ENCODE measurements at places on chromosomes 11 and 22. TPM values are rescaled to one million over a fixed set of nuclear protein-coding genes. Genes with fewer than 3 reads are reported as not detected.

DNA sequence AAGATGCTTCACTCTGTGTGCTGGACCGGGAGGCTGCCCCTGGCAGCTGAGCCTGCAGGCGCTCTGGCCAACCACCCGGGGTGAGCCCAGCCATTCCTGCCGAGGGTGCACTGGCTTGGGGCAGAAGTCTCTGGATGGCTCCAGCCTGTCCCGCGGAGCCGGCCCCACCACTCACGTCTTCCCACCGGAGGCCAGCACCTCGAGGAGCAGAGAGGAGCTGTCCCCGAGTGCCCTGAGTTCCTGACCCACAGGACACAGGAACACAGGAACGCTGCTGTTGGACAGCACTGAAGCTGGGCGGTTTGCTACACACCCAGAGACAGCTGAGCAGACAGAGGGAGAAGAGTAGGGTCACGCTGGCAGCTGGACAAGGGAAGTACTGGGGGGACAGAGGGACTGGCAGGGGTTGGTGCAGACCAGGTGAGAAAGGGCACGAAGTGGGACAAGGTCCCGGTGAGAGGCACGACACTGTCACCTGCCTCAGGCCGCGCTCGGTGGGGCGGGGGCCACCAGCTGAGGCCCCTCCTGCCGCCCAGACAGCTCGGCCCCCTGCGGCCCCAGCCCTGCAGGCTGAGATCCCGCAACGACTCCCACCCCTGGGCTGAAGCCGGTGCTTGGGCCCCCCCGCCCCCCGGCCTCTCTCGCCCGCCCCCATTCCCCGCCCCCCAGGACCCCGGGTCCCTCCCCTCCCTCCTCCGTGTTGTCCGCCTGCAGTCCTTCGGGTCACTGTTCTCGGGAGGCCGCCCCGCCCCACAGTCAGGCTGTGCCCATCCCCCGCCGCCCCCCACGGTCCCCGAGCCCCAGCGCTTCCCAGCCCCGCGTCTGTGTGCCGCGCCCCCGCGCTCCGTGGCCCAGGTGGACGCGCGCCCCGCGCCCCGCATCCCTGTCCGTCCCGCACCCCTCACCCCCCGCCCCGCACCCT is 624 bp upstream of the B4GALNT4 start:
- peak; percentile 26 for DNase-seq

DNA sequence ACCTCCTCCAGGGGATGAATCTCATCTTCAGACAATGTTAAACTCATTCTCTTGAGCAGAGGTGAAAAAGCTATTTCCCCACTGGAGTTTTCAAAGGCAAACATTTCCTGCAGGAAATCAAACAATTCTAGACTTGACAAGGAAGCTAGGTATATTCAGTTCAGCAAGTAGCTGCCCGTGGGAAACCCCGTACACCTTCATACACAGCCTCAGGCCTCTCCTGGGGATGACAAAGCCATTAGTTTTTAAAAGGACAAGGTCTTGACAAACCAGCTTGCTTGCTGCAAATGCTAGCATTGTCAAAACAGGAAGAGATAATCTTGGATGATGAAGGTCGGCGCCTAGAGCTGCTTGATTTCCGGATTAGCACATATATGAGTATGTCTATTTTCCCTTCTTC is 1630.8 kb upstream of the TENM4 start:
- DNase-seq: no peak

PRDM11 gene
- total RNA-seq: 16.3 TPM

- peak; percentile 67 for DNase-seq
Observed at GRCh38 chr11:59668188-59668949, 468 bp downstream of the PATL1 start.

SYCE3 gene
- total RNA-seq: not detected

C1QTNF4 gene
- total RNA-seq: 0.37 TPM

SCUBE2 gene
- total RNA-seq: 2.0 TPM

DNA sequence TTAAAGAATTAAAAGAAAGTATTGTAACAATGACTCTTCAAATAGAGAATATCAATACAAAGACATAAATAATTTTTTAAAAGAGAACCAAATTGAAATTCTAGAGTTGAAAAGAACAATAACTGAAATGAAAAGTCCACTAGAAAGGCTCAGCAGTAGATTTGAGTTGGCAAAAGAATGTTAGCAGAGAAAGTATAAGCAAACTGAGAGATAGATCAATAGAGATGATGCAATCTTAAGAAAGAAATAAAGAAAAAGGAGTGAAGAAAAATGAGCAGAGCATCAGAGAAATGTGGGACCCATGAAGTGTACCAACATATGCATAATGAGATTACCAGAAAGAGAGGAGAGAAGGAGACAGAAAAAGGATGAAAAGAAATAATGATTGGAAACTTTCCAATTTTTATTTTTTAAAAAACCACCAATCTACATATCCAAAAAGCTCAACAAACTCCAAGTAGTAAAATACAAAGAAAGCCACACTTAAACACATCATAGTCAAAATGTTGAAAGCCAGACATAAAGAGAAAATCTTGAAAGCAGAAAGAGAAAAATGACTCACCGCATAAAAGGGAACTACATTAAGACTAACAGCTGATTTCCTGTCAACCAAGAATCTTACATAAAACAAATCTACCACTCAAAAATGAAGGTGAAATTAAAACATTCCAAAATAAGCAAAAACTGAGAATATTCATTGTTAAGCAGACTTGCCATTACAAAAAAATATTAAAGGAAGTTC is 20.9 kb downstream of the NCF4 start:
- DNase-seq: no peak

DNA sequence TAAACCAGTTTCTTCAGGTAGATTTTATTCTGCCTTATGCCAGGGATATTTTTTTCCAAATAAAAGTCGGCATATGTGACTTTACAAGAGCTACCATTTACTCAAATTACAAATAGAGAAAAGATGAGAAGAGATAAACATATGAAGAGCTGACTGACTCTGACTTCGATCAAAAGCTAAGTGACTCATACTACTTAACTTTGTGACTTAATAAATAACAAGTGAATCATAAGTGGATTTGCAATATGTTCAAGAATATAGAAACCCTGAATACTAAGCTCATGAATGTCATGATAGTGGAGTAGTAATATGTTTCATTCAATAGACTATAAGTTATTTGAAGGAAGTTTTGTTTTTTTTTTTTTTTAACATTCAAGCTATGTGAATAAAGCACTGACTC is 130.5 kb upstream of the ANO3 start:
- DNase-seq: no peak

Measured in left cardiac atrium (tissue), 4 donors.